ENCODE measurements at places on chromosomes 2 and 18.

DNA sequence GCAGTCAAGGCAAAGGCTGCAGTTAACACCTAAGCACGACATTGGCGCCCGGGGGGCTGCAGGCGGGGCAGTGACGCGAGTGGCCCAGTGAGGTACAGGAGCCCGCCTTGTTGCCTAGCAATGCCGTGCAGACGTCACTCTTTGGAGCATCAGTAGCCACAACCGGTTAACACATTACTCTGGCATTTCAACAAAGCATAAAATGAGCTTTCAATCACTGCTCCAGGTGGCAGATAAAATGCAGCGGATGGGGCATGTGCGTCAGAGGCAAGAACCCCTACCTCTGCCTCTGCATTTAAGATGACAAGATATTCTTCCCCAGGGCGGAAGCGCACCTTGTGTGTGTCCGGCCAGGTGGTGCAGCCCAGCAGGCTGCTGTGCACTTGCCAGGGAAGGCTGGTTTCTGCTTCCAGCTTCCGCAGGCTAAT lies 139.4 kb downstream of the MTCL1 start:
- no peak overlapping the region for H3K4me3 ChIP-seq
- no peaks in the 10 kb centered on the region for H3K36me3 ChIP-seq
- DNase-seq = no peak
- H3K27ac ChIP-seq = no peak overlapping the region
- no peaks in the 10 kb centered on the region for H3K27me3 ChIP-seq

- H3K4me1 ChIP-seq = no peaks in the 10 kb centered on the region
- H3K36me3 ChIP-seq = no peaks in the 10 kb centered on the region
- no peak for DNase-seq
- H3K27ac ChIP-seq = no peak overlapping the region
Measured at GRCh38 chr2:29509397-29509796, 394.2 kb downstream of the CLIP4 start.

DNA sequence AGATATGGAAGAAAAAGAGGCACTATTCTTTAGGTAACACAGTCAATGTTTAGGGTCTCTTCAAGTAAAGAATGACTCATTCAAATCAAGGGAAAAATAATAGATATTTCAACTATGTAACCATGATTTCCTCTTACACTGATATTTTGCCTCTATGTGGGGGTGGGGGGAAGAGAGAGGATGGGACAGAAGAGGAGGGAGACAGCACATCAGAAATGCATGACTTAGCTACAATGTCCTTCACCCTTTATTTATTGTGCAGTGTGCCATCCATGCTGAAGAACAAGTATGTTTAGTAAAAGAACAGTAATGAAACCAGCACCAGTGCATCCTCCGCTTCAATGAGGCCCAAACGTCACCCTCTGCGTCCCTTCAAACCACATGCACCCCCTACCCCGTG lies 204.8 kb downstream of the HDAC4 start:
- peak overlapping the region; percentile 15 for H3K27ac ChIP-seq
- peaks cover 19% of the 10 kb centered on the region for H3K36me3 ChIP-seq
- no peak for DNase-seq
- no peak overlapping the region for H3K4me3 ChIP-seq
- no peaks in the 10 kb centered on the region for H3K27me3 ChIP-seq

DNA sequence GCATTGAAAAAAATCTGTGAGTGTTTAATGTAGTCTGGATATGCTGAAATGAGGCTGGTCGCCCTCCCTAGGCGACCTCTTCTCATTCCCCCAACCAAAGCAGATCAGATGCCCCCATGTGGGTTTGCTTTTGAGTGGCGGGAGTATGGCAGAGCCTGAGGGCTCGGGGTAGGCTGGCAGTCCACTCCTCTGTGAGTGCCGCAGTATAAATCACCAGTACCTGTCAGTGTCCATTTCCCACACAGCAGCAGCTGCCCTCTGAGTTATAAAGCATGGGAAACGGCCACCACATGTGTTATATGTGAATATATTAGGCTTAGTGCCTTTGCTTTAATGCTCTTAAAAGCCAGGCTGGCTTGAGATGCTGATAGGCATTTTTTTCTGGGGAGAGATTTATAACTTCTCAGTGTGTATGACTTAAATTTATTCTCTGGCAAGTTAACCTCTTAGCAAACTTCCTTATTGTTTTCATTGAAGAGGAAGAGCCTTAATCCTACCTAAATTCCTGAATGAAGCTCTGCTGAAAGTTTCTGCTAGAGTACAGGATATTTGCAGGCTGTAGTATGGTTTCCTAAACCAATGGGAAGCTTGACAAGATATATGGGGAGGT lies 3.8 kb downstream of the DCC start:
- no peaks in the 10 kb centered on the region for H3K4me1 ChIP-seq
- peaks cover 24% of the 10 kb centered on the region for H3K27me3 ChIP-seq
- H3K4me3 ChIP-seq = no peak overlapping the region
- no peak overlapping the region for H3K27ac ChIP-seq
- DNase-seq = no peak

DNA sequence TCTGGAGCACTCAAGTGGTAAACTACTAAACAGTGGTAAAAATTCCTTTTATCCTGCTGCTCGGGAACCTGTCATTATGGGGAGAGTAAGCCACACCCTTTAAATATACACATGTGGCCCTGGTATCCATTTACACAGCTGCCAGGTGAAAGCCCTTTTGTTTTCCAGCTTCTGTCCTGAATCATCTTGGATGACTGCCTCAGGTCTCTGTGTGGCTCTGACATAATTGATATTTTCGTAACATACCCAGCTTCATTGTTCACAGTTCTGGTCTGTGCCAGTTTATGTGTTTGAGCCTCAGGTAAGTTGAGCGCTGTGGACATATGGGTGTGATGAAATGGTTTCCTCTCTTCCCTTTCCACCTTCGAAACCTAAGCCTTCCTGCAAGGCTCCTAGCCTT lies 15.7 kb upstream of the TTC39C start:
- peaks cover 36% of the 10 kb centered on the region for H3K4me1 ChIP-seq
- H3K27me3 ChIP-seq = peaks cover 11% of the 10 kb centered on the region
- DNase-seq = no peak

GRCh38 chr2:168015274-168015953 lies 232.0 kb downstream of the STK39 start:
- peaks cover 7% of the 10 kb centered on the region for H3K4me1 ChIP-seq
- no peak overlapping the region for H3K27ac ChIP-seq
- DNase-seq = no peak
- H3K36me3 ChIP-seq = peaks cover 22% of the 10 kb centered on the region

DNA sequence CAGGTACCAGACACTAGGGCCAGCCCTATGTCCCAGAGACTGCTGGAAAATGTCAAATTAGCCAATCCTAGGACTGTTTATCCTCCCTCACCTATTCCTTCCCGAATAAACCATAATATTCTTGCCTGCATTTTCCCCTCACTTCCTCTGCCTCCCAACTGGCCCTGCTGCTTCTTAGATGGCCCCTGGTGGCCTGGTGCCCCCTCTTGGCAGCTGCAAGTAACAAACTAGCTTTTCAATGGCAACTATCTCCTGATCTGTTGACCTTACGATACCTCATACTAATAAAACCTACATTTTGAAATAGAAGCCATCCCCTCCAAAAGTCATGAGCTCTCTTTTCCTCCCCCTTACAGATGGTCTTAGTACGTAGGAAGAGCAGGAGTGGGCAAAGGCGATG lies 132.0 kb downstream of the ALPK2 start:
- H3K27me3 ChIP-seq = peaks cover 25% of the 10 kb centered on the region
- no peak overlapping the region for H3K4me3 ChIP-seq
- H3K4me1 ChIP-seq = peaks cover 9% of the 10 kb centered on the region
- no peak overlapping the region for H3K27ac ChIP-seq
- no peak for DNase-seq

DNA sequence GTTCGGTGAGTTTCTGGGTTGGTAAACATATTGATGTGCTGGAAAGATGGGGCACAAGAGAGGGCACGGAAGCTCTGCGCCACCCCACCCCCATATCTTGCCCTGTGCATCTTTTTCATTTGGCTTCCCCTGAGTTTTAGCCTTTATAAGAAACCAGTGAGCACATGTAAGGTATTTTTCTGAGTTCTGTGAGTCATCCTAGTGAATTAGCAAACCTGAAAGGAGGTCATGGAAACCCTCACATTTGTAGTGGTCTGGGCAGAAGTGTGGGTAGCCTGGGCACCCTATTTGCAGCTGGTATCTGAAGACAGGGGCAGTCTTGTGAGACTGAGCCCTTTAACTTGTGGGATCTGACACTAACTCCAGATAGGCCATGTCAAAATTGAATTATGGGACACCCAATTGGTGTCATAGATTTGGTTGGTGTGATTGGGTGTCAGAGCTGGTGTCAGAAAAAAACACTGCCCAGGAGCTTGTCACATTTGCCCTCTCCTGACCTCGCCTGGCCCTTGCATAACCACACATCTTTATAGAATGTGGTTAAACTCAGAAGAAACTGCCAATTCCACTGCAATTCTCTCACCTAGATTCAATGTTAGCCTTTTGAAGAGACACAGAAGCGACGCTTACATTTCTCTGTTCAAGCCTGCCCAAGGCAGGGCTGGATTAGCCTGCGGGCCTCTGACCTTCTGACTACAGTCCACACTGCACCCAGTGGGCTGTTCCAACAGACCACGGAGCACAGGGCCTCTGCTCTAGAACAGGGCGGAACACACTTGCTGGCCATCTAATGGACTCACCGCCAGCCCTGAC lies 12.0 kb upstream of the GALM start:
- no peaks in the 10 kb centered on the region for H3K27me3 ChIP-seq
- peaks cover 11% of the 10 kb centered on the region for H3K36me3 ChIP-seq
- DNase-seq = peak; percentile 49
- peaks cover 64% of the 10 kb centered on the region for H3K4me1 ChIP-seq

DNA sequence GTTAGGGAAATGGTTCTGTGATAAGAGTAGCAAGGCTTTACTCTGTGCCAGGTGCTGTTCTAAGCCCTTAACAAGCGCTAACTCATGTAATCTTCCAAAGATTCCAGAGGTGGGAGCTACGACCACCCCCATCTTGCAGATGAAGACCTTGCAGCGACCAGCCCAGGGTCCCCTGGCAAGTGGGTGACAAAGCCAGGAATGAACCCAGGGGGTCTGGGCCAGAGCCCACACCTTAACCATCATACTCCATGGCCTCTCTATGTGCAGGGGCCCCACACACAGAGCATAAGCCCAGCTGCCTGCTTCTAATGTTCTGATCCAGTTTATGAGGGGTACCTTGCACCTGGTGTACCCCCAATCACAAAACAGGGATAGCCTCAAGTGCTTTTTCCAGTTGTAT lies 105.3 kb downstream of the ZBTB7C start:
- peaks cover 11% of the 10 kb centered on the region for H3K4me1 ChIP-seq
- H3K4me3 ChIP-seq = no peak overlapping the region
- H3K27me3 ChIP-seq = no peaks in the 10 kb centered on the region
- no peak overlapping the region for H3K27ac ChIP-seq

GRCh38 chr2:174771631-174772471 lies 7.6 kb upstream of the CHRNA1 start:
- peaks cover 2% of the 10 kb centered on the region for H3K27me3 ChIP-seq
- no peaks in the 10 kb centered on the region for H3K36me3 ChIP-seq
- DNase-seq = no peak
- no peak overlapping the region for H3K4me3 ChIP-seq
- no peak overlapping the region for H3K27ac ChIP-seq
- peaks cover 14% of the 10 kb centered on the region for H3K4me1 ChIP-seq

- peaks cover 14% of the 10 kb centered on the region for H3K4me1 ChIP-seq
- no peak overlapping the region for H3K27ac ChIP-seq
- no peaks in the 10 kb centered on the region for H3K36me3 ChIP-seq
- no peak for DNase-seq
- no peak overlapping the region for H3K4me3 ChIP-seq
- peaks cover 18% of the 10 kb centered on the region for H3K27me3 ChIP-seq
Measured at GRCh38 chr2:40445467-40445866, 6.4 kb downstream of the SLC8A1 start.

- no peak overlapping the region for H3K27ac ChIP-seq
- no peak for DNase-seq
- no peak overlapping the region for H3K4me3 ChIP-seq
- peaks cover 3% of the 10 kb centered on the region for H3K4me1 ChIP-seq
- peaks cover 18% of the 10 kb centered on the region for H3K27me3 ChIP-seq
Measured at GRCh38 chr2:165382362-165382761, 87.1 kb upstream of the CSRNP3 start.

GRCh38 chr18:78859686-78860085 lies 119.9 kb upstream of the SALL3 start:
- no peak overlapping the region for H3K27ac ChIP-seq
- H3K27me3 ChIP-seq = no peaks in the 10 kb centered on the region
- no peaks in the 10 kb centered on the region for H3K4me1 ChIP-seq
- H3K36me3 ChIP-seq = no peaks in the 10 kb centered on the region

GRCh38 chr2:222102575-222103349 lies 196.0 kb downstream of the PAX3 start:
- no peaks in the 10 kb centered on the region for H3K4me1 ChIP-seq
- no peaks in the 10 kb centered on the region for H3K27me3 ChIP-seq
- H3K4me3 ChIP-seq = no peak overlapping the region
- DNase-seq = no peak
- no peak overlapping the region for H3K27ac ChIP-seq

DNA sequence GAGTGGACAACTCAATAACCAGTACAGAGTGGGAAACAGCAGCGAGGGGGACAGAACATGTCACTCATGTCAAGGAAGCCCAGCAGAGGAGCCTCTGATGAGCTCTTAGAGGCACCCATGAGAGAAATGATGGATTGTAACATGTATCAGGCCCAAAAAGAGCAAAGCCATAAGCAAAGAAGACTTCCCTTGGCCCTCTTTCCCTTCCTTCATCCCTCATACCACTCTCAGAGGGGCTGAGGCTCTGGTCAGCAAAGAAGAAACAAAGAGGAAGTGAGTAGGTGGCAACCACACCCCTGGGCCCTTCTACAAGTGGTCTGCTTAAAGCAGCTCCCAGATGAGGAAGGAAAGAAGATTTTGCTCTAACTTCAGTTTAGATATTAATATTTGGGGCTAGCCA lies 112.8 kb downstream of the CDC42EP3 start:
- no peak overlapping the region for H3K27ac ChIP-seq
- H3K4me3 ChIP-seq = no peak overlapping the region
- H3K4me1 ChIP-seq = peaks cover 15% of the 10 kb centered on the region
- no peaks in the 10 kb centered on the region for H3K36me3 ChIP-seq
- H3K27me3 ChIP-seq = no peaks in the 10 kb centered on the region

DNA sequence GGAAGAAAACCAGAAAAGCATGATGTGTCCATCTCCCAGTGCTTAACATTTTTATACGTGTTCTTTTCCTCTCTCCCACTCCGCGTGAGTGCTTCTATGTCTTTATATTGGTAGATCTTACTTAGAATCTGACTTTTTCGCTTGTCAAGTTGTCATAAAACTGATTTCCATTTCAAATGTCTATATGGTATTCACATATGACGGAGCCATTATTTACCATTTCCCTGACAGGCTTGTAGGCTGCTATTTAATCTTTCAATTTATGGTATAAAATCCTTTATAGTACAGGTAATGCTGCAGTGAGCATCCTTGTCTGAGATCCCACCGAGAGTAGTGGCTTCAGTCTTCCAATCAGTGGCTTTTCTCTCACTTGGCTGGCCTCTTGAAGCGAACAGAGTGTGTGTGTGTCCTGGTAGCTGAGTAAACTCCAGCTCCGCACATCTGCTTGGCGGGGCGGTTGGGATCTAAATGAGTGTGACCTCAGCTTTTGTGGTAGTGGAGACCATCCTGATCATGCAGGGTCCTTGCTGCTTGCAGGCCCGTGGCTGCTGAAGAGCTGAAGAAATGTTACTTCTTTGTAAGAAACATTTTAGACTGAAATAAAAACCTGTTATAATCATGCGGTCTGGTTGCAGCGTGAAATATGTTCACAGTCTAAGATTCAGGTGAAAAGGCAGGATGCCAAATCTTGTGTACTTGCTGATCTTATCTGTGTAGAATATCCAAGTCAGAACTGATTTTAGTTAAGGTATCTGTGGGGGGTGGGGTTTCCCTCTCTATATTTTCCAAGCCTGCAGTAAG lies 40.2 kb downstream of the INPP4A start:
- no peak for DNase-seq
- no peak overlapping the region for H3K27ac ChIP-seq

- peak overlapping the region; percentile 80 for H3K4me3 ChIP-seq
- H3K27me3 ChIP-seq = no peaks in the 10 kb centered on the region
- H3K4me1 ChIP-seq = peaks cover 64% of the 10 kb centered on the region
- H3K36me3 ChIP-seq = peaks cover 32% of the 10 kb centered on the region
Measured at GRCh38 chr2:179048099-179048498, 1.8 kb downstream of the CCDC141 start.
